H54 (cell line): ENCODE measurements at places on chromosomes 2 and 18.

DNA sequence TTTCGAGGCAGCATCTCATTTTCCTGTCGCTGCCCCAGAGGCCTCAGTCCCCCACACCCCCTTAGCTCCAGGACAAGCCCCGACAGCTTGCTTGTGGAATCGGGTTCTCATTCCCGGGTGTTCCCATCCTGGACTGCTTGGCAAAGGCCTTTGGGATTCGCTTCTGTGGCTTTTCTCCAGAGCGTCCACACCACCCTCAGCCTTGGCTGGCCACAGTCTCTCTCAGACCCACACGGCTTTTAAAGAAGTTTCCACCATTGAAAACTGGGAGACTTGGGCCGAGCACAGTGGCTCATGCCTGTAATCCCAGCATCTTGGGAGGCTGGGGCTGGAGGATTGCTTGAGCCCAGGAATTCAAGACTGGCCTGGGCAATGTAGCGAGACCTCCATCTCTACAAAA lies 2.7 kb downstream of the ESPNL start:
- no peak for DNase-seq

DNA sequence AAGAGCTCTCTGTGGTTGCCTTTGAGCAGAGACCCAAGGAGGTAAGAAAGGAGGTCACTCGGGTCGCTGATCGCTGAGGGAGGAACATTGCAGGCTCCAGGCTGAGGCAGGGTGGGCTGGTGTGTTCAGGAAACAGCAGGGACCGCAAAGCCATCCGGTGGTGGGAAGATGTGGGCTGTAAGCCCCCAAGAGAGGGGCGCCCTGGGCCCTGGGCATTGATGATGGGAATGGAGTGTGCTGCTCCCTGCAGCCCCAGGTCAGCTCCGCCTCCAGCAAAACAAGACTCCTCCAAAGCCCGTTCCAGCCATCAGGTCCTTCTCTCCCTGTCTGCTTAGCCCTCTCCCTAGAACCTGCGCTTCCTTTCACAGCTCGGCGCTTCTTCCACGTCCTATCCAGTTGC lies 229.7 kb downstream of the KLHL29 start:
- DNase-seq, result no peak

GRCh38 chr2:173424886-173425285 lies 70.2 kb downstream of the CDCA7 start:
- no peak for DNase-seq

DNA sequence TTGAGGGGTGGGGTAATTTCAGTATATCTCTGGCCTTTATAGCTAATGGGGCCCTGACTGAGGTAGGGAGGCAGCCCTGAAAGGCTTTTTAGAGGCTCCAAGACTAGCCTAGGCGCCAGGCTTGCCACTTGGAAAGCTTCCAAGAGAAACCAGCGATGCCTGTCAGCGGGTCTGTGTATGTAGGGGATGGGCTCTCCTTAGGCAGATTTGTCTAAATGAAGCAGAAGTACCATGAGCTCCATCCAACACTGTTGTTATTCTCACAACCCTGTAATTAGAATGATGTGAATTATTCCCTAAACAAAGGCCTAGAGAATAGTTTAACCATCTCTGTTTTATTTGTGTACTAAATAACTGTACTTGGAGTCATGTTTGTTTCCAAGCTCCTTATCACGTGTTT lies 138.1 kb downstream of the B3GNT2 start:
- no peak for DNase-seq

DNA sequence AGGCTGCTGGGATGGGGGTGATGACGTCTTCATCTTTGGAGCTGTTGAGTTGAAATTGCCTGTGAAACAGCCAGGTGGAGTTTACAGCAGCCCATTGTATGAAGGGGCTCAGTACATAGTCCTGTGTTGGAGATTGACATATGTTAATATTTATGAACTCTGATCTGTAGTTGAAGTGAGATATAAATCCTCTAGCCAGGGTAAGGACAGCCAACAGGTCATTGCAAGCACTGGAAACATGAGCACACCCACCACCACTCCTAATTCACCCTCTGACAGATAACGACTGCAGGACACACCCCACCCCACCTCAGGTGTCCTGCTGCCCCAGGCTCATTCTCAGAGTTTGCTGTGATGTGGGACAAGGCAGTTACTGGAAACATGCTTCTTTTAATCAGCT lies 112.4 kb upstream of the TRIB2 start:
- DNase-seq, result no peak

GRCh38 chr2:96470636-96471035 lies 34.5 kb downstream of the NEURL3 start:
- no peak for DNase-seq

- DNase-seq, result no peak
Observed at GRCh38 chr2:150572961-150573395, 85.5 kb upstream of the RND3 start.

GRCh38 chr2:24343225-24343882 lies 17.0 kb downstream of the ITSN2 start:
- DNase-seq, result no peak
